ENCODE measurements at places on chromosomes 16 and 17.

- DNase-seq, result no peak
Observed at GRCh38 chr17:79833110-79833450, 6.2 kb downstream of the CBX4 start.

GRCh38 chr17:4569591-4569990 lies 9.2 kb upstream of the GGT6 start:
- DNase-seq, result no peak

- peak; percentile 33 for DNase-seq
Observed at GRCh38 chr17:33674685-33675084, 381.6 kb upstream of the ASIC2 start.

- no peak for DNase-seq
Observed at GRCh38 chr16:49701789-49702494, 154.0 kb downstream of the ZNF423 start.

- no peak for DNase-seq
Observed at GRCh38 chr16:83989300-83989699, 21.3 kb downstream of the NECAB2 start.

DNA sequence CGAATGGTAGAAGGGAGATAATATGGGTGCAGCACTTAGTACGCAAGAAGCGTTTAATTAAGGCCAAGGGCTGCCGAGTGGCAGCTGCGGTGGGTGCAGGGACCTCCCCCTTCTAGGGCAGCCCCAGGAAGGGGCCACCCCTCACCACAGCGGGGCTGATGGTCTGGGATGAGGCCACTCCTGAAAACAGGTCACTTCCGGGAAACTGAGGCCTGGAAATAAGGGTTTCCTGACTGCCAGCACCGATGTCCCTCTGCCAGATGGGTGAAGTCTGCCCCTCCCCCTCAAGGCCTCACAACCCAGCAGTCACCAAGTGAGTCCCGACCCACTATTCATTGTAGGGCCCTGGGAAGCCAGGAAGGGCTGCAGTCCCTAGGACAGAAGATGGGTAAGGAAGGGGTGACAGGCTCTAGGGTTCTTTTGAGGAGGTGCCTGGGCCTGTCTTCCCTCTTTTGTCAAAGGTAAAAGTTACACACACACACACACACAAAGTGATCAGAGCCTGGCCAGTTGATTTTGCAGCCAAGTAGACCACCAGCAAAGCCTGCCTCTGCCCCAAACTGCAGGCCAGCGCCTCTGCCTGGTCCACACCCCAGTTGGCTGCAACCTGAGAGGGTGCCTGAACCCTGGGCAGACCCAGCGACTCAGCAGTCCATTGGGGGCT lies 12.5 kb downstream of the SREBF1 start:
- DNase-seq, result peak; percentile 55

- DNase-seq, result peak; percentile 53
Observed at GRCh38 chr17:48544349-48545021, 424 bp downstream of the HOXB2 start.

DNA sequence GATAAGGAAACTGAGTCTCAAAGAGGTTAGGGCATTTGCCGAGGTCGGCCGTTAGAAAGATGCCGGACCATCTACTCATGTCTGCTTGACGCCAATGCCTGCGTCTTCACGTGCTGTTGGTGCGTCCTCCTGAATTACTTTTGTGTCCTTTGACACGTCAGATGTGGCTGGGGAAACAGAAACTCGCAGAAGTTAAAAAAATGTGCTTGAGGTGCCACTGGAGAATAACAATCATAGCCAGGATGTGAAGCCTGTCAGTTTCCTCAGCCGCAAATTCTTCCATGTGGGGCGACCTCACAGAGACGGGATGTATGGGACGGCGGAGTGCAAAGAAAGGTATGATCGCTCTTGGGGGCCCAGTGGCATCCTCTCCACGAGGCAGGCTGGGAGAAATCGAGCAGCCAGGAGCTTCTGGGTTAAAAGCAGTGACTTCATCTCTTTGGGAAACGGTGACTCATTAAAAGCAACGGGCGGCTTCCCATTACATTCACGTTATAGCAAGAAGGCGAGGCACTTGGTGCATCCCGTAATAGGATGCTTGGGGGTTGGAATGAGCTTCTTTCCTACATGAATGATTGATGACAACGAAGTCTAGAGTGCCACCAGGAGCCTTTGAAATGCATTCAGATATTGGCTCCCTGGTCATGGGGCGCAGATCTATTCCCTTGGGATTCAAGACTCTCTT lies 67.8 kb downstream of the BMERB1 start:
- no peak for DNase-seq

GRCh38 chr16:27819881-27820610 lies 243.5 kb downstream of the GSG1L start:
- no peak for DNase-seq

- DNase-seq, result no peak
Observed at GRCh38 chr16:72430121-72430520, 258.2 kb upstream of the PMFBP1 start.

DNA sequence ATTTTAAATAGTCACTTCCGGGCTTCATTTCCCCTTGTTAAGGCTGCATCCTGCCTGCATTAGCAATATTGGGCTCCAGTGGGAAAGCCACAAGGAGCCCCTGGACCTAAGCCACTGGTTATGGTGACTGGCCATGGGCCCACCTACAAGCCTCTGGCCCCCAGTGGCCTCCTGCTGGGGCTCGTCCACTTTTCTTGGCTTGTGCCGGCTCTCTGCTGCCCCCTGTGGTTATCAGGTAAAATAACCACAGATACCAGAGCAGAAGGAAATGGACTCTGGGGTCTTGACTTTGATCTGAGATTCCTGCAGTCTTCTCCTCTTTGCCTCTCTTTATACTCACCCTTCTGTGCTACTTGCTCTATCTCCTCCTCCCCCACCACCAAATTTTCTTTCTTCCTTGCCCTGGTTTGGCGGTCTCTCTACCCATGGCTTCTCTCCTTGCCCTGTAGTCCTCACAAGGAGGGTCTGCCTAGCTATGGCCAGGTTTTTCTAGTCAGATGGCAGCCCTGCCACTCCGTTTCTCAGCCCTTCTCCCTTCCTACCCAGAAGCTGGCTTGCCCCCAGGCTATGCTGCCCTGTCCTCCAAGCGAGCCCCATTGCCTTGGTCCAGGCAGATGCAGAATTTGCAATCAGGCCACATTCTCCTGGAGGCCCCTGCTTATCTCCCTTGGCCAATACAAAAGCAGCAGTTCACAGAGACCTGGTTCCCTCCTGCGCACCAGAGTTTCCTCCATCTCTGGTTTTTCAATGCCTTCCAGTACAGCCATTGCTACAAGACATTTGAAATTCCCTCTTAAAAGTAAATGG lies 82.9 kb upstream of the RCVRN start:
- DNase-seq, result peak; percentile 11

- DNase-seq, result no peak
Observed at GRCh38 chr17:20927308-20927977, 115.4 kb downstream of the USP22 start.

DNA sequence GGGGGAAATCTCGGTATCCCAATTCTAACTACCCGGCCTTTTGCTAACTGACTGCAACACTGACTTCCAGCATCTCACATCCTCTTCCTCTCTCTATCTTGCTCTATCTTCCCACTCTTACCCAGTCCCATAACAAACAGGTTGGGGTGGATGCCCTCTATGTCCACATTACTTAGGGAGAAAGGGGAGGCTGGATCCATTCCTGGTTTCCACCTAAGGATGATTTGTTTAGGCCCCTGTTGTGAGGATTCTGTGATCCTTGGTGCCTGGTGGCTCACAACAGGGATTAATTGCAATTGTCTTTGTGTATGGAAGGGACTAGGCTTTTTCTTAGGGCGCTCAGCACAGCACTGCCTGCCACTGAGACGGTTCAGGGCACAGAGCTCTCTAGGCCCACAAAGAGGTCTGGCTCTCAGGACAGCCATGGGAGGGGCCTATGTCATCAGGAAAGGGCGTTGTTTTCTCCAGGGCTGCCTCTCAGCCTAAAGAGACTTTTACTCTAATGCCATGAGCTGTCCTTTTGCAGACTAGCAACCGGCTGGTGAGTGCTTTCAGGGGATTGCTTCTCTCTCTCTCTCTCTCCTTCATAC lies 612.1 kb upstream of the SALL1 start:
- DNase-seq, result no peak

- no peak for DNase-seq
Observed at GRCh38 chr17:19317359-19318095, 45.0 kb downstream of the B9D1 start.

DNA sequence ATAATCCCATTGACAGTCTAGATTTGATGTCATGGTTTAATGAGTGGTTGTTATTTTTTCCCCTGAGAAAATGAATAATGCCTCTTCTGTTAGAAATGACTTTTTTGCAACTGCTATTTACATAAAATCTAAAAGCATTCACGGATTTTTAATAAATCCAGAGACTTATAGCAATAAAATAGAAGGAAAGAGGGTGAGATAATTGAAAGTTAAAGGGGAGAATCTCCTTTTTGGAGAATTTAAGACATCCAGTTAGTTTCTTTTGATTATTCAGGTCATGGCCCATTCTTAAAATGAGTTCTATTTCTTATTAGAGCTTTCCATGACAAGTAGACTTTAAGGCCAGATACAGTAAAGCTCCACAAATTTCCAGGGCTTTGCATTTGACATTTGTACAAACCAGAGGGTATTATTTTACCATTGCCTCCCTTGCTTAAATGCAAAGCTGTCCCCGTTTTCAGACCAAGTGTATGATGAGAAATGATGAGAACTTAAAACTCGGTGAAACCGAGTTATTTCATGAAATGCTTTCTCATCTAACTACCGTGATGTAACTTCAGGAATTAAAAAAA lies 789.0 kb upstream of the SOX9 start:
- DNase-seq, result no peak

GRCh38 chr17:79423811-79424465 lies 186.9 kb downstream of the RBFOX3 start:
- no peak for DNase-seq

DNA sequence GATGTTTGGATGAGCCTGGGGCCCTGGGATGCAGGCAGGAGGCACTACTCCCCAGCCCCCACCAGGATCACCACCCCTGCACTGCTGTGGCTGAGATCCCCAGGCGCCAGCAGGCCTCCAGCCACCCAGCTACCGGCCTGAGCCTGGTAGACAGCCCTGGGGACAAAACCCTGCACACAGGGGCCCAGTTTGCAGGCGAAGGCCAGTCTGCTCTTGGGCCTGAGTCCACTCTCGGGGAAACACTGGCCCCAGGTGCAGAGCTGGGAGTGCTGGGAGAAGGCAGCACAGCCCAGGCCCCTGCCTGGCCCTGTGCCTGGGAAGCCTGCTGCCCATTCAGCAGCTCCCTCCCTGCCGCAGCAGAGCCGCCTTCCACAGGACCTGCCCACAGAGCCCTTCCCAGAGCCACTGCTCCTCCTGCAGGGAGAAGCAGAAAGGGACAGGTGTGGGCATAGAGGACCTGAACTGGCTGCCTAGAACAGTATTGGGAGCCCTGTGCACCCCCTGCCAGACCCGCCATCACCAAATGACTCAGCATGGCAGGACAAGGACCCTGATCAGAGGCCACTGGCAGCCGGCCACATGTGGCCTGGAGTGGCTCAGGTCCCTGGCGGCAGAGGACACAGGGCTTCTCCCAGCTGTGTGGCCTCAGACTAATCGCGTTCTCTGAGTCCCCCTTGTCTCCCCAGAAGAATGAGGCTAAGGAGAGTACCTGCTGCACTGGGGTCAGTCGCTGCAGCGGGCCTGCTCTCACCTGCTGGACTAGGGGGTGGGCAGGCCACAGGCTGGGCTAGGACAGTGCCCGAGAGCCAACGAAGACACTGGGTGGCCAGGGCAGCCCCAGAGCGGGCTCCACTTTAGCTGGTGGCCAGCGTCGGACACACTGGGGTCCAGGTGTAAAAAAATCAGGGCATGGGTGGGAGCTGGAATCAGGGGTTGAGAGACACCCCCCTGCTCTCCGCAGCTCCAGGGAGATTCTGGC lies 10.7 kb downstream of the MSRB1 start:
- DNase-seq, result no peak

- no peak for DNase-seq
Observed at GRCh38 chr17:69405096-69405495, 9.4 kb upstream of the MAP2K6 start.

- no peak for DNase-seq
Observed at GRCh38 chr17:13599168-13599577, 2.6 kb downstream of the HS3ST3A1 start.

- no peak for DNase-seq
Observed at GRCh38 chr17:11387610-11388009, 146.6 kb downstream of the SHISA6 start.

DNA sequence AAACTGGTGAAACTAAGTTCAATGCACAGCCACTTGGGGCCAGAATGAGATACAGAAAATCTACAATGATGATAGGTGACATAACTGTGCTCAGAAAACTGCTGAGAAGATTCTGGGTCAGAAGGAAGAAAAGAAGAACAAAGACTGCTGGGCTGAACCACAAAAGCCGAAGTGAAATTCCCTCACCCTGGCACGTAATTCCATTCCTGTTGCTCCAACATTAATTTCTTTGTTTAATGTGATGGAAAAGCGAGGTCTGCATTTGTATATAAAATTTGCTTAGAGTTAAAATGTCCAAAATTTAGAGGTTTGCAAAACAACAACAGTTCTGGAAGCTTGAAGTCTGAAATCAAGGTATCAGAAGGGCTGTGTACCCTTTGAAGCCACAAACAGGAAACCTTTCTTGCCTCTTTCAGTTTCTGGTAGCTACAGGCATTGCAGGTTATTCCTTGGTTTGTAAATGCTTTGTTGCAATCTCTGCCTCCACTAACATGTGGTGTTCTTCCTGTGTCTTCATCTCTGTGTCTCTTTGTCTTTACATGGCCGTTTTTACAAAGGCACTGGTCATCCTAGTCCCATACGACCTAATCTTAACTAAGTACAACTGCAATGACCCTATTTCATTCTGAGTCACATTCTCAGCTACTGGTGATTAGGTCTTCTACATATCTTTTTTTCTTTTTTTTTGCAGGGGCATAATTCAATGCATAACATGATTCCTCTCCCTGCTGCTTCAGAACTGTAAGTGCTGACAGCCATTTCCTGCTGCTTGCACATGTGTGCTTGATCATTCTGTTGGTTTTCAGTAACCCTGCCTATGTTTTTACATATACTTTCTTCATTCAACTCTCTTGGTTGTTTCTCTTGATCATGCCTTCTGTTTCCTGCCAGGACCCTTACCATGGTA lies 603.0 kb upstream of the CDH8 start:
- no peak for DNase-seq

DNA sequence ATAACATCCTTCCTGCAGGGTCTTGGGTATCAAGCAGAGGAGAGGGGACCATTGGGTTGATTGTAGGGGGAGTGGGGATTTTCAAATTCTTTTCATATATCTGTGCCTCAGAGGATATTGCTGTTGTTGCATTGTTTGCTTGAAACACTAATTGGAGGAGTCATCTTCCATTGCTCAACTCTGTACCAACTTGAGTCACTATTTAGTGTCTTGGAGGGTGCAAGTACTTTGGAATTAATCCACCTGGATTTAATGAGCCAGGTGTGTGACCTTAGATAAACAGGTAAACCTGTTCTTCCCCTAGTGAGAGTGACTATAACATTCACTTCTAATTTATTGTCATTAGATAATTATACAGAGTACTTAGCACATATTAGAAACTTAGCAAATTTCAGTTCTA lies 151.3 kb upstream of the CNTNAP4 start:
- no peak for DNase-seq

All from activated naive CD8-positive, alpha-beta T cell treated with anti-CD3 and anti-CD28 coated beads for 36 hours (primary cell).